Body of pancreas (tissue), 4 donors: ENCODE measurements at places on chromosomes 11 and 22.
A peak's percentile ranks its signal among the peaks of the same experiment; 100 is the strongest.

DNA sequence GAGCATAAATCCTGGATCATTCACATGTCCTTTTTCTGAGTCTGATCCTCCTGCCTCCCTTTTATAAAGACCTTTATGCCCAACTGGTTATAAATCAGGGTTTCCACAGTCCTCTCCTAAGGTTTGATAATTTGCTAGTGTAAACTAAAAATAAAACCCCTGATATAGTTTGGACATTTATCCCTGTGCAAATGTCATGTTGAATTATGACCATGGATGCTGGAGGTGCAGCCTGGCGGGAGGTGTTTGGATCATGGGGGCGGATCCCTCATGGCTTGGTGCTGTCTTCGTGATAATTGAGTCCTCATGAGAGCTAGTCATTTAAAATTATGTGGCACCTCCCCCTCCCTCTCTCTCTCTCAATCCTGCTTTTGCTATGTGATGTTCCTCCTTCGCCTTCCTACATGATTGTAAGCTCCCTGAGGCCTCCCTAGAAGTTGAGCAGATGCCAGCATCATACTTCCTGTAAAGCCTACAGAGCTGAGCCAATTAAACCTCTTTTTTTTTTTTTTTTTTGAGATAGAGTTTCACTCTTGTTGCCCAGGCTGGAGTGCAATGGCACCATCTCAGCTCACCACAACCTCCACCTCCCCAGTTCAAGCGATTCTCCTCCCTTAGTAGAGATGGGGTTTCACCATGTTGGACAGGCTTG lies 9.6 kb upstream of the MTCH2 start:
- DNase-seq: no peak

- no peak for DNase-seq
Observed at GRCh38 chr22:29707010-29707409, 12.8 kb upstream of the CABP7 start.

DNA sequence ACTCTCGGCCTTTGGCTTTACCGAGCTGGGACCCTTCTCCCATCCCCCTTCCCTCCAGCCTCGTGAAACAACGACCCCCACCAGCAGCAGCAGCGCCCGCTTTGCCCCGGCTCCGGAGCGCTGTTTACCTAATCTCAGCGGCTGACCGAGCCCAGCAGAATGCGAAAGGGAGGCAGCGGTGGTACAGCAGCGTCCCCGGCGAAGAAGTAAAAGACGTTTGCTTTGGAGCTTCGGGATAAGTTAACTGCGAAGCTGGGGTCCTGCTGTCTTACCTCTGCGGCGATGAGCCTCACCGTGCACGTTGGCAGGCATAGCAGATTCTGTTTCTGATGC lies 2.0 kb upstream of the LARGE1 start:
- DNase-seq: peak; percentile 57

DNA sequence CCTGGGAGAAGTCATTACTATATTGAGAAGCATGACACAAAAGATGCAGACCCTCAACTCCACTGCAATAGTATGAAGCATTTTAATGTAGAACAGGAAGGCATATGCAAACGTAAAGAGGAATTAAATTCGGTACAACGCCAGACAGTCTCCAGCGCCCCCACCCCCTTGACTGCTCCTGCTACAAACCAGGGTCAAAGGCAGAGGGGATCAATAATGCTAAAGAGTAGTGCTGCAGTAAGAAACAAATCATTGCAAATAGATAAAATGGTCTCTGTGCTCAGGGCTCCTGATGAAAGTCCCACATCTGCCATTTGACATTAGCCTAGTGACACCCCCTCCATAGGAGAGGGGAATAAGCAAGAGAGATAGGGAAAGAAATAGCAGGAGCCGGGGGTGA lies 164.9 kb upstream of the BLID start:
- DNase-seq: no peak

GRCh38 chr11:92852946-92853345 lies 116.5 kb upstream of the MTNR1B start:
- DNase-seq: no peak

DNA sequence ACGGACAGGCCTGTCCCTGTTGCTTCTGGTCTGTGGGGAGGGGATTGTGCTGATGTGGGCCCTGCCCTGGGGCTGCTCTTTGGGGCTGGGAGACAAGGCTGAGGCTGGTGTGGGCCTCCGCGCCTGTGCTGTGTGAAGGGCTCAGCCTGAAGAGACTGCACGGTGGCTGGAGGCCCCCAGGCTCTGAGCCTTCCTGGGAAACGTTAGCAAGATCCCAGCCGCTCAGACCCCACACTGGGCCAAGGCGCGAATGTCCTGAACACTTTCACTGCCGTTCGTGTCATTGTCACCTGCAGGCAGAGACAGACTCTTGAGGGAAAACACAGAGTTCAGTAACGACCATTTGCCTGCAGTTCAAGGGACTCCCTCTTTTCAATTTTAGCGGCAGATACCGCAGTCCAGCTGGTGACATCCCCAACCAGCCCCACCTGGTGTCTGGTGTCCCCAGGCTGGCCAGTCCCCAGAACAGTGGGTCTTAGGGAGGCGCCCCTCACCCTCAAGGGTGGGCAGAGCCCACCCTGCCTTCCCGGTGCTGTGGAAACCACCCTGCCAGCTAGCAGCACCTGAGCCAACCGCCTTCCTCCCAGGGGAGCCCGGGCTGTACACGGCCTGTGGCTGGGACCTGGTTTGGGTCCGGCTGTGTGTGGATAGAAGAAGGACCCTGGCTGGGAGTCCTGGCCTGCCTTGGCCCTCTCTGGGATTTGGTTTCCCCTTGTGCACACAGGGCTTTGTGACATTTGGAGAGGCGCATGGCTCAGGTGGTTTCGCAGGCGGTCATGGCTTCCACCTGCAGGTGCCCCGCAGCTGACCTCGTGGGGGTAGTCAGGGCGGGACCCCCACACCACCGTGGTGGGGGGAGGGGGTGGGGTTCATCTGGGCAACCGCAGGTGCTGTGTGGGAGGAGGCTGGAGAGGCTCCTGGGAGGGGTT lies 5.7 kb downstream of the PANX2 start:
- no peak for DNase-seq

DNA sequence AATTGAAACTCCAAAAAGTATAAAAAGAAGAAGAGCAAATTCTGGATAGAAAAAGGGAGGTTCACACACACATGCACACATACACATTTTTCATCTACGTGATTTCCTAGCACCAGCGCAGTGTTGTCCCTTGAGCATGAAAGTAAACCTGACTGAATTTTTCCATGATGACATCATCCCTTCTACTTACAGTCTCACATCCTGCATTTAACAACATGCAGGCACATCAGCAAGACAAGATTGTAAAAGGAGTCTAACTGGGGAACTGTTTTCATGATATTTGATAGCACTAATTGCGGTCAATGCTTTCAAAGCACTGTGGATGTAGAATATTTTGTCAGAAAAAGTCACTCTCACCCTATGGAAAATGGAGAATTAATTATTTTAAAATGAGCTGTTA lies 36.6 kb downstream of the GAS2 start:
- DNase-seq: peak; percentile 54

- DNase-seq: no peak
Observed at GRCh38 chr11:133107763-133108162, 424.5 kb downstream of the OPCML start.

DNA sequence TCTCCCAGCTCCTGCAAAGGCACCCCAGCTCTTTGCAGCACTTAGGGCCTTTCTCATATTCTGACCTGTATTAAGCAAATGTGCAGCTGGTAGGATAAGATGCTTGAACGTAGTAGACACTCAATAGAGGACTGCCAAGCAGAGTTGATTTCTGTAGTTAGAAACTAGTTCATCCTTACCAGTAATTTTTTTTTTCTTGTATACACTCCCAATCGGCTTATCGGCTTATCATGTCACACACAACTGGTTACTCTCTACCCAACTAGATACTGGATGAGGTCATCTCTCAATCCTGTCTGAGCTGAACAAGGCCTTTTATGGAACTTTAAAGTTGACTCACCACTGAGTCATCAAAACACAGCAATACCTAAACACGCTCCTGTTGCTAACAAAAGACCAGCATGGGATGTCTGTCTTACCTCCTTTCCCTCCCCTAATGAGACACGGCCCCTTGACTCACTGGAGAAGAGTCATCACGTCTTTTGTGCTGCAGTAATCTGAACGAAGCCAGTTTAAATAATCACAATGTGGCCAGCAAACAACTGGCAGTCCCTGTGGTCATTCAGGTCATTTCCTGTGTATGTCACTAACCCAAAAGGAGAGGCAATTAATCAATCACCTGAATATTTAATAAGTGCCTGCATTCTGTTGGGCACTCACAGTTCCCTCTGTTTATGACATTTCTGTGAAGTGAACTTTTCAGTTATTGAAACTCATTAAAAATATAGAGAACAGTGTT lies 7.5 kb upstream of the WEE1 start:
- DNase-seq: peak; percentile 66

- no peak for DNase-seq
Observed at GRCh38 chr22:50456466-50457234, 18.2 kb downstream of the SBF1 start.

DNA sequence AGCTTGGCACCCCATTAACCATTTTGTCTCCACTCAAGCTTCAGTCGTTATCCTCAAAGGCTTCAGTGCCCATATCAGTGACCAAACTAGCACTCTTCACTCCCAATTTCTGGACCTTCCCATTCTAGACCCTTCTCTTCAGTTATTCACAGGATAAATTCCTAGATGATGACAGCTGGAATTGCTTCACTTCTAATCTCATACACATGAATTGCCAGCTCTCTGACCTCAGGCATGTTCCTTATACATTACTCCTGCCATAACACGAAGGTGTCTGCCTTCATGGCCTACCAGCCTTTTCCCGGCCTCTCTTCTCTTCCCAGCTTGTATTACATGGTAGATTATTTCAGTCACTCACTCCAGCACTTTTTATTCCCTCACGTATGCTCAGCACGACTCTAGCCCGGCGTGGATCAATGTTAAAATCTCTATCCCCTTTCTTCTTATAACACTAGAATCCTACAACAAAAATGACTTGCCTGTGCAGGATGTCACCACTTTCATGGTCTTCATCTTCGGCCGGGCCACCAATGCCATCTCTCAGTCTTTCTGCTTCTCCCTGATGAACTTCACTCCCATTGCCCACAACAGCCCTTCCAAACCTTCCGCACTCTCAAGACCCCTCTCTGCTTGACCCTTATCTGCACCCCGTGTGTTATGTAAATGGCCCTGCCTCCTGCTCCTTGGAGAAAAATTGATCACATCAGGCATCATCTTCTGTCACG lies 36.9 kb downstream of the EIF3F start:
- no peak for DNase-seq

- peak; percentile 81 for DNase-seq
Observed at GRCh38 chr11:416757-417621, 2.2 kb upstream of the SIGIRR start.

- DNase-seq: no peak
Observed at GRCh38 chr22:24434471-24435322, 7.3 kb downstream of the ADORA2A start.

DNA sequence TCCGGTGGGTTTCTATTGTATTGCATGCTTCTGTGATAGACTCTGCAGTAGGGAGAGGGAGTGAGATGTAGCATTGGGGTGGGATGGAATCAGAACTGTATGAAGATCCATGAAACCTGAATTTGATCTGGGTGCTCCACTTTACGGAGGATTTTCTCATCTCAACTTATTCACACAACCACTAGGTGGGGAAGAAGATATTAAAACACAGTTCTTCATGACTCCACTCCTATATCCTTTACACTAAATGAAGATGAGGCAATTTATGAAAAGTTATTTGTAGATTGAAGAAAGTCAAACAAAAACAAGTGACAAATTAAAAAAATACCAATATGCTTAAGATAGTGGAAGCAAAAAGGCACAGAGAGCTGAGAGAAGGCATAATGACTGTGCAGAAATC lies 92.6 kb upstream of the PDGFD start:
- no peak for DNase-seq

DNA sequence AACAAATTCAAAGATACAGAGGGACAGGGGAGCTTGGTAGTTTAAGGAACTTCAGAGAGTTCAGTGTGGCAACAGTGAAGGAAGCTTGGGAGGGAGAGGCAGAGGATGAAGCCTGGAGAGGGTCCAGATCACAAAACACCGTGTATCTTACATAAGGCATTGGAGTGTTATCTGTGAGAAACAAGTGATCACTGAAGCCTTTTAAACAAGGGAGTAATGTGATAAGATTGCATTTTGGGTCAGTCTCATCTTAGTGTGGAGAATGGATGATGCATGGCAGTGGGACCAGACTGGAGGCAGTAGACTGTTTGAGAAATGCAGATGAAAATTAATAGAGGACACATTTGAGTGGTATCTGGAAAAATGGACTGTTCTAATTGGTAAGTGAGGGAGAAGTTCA lies 79.4 kb downstream of the EXT2 start:
- no peak for DNase-seq

DNA sequence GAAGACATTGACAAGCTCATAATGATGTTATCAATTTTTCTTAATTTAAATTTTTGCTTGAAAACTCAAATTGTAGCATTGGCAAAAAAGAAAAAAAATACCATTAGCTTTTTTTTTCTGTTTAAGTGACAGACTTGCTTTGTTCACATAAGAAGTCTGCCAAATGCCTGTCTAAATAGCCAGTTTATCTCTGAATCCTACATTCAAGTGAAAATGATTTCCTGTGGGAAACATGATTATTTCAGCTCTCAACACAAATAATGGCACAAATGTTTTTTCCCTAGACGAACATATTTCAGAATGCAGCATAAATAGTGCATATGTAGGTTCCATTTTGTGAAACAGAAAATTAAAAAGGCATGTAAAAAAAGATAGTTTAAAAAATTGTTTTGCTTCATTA lies 23.5 kb downstream of the TYR start:
- DNase-seq: no peak

GRCh38 chr22:38798496-38798895 lies 4.6 kb upstream of the DNAL4 start:
- DNase-seq: no peak

DNA sequence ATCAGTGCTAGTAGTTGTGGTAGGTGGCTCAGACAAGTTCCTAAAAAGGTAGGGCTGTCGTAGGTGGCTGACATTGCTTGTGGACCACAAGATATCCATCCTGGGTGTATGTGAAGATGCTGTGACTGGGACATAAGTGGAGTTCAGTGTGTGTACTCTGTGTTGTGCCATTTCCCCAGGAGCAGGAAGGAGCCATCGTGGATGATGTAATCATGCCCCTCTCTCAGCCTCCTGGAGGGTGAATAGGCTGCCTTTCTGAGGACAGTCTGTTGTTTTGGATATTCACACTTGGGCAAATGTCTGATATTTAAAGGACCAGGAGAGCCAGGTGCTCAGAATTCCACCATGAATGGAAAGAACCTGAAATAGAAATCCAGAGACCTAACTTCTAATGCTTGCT lies 2.7 kb downstream of the HEPHL1 start:
- DNase-seq: no peak

- no peak for DNase-seq
Observed at GRCh38 chr11:99513368-99513767, 492.6 kb downstream of the CNTN5 start.
